ENCODE measurements at places on chromosomes 2 and 18.

DNA sequence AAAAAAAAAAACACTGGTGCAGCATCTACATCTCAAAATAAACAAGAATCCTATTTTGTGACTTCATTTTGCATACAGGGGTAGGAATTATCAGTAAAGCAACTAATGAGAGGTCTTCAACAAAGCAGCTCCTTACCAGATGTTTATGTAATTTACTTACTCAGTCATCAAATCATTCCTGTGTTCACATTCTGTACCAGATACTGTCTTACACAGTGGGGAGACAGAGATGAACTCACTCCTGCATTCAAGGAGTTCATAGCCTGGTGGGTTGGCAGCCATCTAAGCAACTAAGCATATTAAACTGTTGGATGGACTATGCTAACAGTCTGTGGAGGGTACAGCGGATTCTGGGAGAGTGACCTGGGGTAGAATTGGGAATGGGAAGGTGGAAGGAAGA is 169.0 kb downstream of the OSR1 start:
- DNase-seq = no peak

DNA sequence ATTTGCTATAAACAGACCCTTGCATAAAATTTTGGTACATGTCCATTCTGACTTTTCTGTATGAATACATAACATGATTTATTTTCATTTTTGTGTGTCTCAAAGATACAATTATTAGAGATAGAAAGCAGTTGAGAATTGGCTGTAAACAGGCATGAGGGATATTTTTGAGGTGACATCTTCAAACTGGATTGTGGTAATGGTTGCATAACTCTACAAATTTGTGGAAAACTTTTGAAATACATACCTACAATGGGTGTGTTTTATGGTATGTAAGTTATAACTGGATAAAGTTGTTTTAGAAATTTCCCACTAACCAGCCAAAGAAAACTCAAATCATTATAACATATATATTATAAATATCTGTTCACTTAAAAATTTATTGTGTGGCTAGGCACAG is 39.6 kb downstream of the GREB1L start:
- no peak for DNase-seq

DNA sequence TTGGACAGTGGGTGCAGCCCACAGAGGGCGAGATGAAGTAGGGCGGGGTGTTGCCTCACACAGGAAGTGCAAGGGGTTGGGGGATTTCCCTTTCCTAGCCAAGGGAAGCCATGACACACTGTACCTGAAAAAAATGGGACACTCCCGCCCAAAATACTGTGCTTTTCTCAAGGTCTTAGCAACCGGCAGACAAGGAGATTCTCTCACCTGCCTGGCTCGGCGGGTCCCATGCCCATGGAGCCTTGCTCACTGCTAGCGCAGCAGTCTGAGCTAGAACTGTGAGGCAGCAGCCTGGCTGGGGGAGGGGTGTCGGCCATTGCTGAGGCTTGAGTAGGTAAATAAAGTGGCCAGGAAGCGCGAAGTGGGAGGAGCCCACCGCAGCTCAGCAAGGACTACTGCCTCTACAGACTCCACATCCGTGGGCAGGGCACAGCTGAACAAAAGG is 244.7 kb downstream of the NBAS start:
- DNase-seq = peak; percentile 21

- no peak for DNase-seq
Measured at GRCh38 chr18:66931010-66931409, 327.1 kb upstream of the CDH19 start.

GRCh38 chr2:106115250-106115649 is 78.9 kb downstream of the UXS1 start:
- DNase-seq = no peak

GRCh38 chr2:29502460-29502911 is 387.3 kb downstream of the CLIP4 start:
- DNase-seq = no peak

- DNase-seq = no peak
Measured at GRCh38 chr2:78541451-78542267, 483.8 kb upstream of the REG3G start.

GRCh38 chr2:145753966-145754365 is 1234.0 kb upstream of the ZEB2 start:
- DNase-seq = no peak

- DNase-seq = no peak
Measured at GRCh38 chr2:113784823-113785744, 28.6 kb upstream of the SLC35F5 start.

DNA sequence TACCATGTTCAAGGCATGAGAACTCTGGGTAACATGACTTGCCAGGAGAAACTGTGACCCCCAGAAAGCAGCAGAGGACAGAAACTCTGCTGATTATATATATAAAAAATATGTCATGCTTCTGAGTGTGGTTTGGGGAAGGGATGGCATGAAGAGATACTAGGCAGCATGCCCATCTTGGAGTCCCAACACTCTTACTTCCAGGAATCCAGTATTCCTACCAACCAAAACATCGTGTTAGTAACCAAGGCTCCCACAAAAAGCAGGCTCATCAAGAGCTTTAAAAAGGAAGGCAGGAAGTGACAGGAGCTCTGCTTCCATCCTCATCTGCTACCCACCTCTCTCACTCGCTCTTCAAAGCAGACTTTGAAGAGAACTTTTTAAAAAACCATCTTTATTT is 31.6 kb upstream of the TWIST2 start:
- DNase-seq = no peak

- no peak for DNase-seq
Measured at GRCh38 chr2:226766352-226767055, 33.1 kb downstream of the IRS1 start.

DNA sequence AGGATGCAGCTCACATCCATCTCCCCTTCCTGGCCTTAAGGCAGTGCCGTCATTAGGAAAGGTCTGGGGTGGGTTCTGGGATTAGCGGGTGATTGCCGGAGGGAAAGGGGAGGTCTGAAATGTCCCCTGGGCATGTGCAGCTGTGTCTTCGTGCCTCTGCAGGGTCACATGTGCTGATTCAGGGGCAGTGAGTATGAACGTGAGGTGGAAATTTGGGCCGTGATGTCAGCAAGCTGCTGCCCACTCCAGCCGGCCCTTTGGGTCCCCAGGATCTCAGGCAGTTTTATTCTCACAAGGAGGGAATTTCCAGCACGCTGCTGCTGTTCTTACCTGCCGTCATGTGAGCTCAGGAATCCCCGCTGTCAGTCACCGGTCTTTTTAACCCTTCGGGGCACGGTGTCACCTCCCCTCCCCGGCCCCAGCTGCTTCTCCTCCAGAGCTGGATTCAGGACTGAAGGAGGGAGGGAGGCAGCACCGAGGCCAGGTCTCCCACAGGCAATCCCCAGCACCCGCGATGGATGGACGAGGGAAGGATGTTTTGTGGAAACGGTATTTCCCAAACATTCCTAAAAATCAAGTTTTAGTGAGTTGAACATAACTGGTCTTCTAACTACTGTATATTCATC is 23.5 kb downstream of the GPR35 start:
- DNase-seq = no peak

DNA sequence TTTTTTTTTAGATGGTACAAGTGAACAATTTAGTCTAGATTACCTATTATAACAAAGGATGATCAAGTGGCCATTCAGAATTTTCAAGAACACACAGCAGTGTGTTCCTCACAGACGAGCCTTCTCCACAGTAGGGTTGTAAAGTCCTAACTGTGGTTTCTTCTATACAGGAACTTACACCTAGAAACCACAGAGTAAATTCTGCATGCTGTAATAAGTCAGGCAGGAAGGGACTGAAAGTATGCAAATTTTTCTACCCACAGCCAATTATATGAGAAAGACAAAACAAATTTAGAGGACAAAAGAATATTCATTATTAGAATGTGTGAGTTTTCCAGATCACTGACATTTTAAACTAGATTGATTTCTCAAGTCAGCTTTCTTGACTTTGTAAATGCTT is 99.5 kb downstream of the RBMS1 start:
- no peak for DNase-seq

DNA sequence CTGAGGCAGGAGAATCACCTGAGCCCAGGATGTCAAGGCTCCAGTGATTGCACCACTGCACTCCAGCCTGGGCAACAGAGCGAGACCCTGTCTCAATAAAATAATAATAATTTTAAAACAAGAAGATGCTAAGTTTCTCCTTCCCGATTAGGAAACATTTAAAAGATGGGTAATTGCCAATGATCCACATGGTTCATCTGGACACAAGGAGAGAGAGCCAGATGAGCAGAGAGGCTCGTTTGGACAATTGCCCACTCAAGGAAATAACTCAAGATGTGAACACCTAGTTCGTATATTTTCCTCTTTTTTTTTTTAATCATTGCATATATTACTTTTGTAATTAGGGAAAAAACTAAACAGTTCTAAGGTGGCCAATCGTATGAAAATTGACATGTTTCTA is 3.6 kb upstream of the ACTG2 start:
- no peak for DNase-seq

GRCh38 chr2:218378053-218378452 is 4.0 kb upstream of the SLC11A1 start:
- no peak for DNase-seq

DNA sequence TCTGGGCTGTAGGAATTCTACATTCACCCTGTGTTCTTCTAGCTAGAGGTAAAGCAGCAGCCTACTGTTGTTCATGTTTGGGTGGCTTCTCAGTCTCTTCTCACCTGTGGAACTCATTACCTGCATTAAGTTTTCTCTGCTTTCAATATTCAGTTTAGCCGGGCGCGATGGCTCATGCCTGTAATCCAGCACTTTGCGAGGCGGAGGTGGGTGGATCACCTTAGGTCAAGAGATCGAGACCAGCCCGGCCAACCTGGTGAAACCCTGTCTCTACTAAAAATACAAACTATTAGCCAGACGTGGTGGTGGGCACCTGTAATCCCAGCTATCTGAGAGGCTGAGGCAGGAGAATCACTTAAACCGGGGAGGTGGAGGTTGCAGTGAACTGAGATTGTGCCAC is 139.8 kb upstream of the UBE2E3 start:
- no peak for DNase-seq

GRCh38 chr2:145599756-145600155 is 1079.8 kb upstream of the ZEB2 start:
- DNase-seq = no peak

DNA sequence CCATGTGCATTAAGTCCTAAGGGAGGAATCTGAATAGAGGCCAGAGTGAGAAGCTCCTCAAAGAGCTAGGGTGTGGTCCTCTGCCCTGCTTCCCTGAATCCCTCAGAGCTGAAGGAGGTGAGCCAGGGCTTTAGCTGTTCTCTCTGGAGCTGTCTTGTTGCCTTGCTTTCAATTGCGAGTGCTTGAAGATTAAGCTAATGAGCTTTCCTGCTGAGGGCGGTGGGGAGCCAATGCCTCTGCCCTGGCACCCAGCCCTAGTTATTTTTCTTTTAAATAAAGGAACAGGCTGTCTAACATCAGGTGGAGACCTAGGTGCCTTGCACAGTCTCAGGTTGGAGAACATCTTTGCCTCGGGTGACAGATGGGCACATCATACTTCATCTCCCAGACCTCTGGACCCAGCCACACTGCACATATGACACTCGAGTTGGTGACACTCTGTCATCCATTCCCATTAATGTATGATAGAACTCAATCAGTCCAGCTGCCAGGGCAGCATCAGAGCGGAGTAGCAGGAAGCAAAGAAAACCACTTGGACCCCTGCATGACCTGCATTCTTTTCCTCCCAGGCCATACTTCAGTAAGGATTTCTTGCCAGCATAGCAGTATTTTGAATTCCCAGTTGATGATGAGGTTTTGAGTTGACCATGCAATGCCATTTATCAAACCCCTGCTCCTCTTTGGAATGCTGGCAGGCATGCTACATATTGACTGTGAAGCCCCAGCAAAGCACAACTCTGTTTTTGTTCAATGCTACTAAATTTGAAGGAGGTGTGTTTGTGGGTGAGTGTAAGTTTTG is 292.7 kb downstream of the RNF144A start:
- DNase-seq = no peak

- no peak for DNase-seq
Measured at GRCh38 chr2:170340693-170341068, 162.7 kb downstream of the MYO3B start.

DNA sequence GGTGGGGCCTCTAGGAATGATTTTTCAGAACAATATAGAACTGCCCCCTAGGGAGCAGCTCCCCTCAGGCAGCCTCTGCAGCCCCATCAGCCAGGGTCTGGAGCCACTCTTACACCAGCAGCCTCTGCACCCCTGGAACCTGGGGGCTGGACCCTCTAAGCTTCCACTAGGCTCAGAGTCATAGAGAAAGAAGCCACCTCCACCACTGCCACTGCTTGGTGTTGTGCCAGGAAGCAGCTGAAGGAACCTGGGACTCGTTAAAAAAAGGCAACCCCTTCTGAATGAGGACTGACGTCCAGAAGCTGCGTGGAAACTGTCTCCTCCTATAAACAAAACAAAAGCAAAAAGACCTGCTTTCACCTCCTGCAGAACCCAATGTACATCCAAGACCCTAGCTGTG is 98.1 kb upstream of the HS6ST1 start:
- DNase-seq = no peak

DNA sequence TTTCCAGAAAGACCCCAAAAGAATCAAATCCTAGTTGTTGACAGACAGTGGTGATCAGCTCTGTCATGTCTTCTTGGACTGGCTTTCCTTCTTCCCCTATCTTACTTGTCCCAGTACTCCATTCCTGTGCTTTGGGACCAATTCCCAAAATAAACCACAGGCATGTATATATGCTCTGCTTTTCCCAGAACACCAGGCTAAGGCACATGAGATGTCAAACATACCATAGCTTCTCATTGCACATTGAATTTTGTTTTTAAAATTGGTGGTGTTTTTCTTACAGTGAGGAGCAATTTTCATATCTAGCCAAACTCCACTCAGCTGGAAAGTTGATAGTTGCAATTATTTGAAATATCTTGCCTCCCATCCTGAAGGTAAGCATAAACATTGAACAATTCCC is 88.9 kb upstream of the RGPD4 start:
- DNase-seq = no peak

GRCh38 chr2:215817046-215817445 is 196.3 kb downstream of the MREG start:
- DNase-seq = no peak

DNA sequence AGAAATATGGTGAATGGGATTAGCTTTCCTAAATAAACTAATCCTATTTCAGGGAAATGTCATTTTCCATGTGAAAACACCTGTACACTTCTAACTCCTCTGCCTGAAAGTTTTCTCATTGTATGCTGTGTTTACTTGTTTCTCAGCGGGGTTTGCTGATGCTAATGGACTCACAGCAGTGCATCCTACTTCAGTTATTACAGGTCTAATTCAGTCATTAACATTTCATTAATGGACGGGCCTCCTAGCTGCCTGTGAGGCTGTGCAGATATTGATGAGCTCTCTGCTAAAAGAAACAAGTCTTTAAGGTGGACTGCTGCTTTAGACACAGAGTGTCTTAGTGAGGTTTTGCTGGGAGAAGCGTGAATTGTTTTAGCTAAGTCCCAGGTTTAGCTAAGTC is 1342.0 kb upstream of the ZEB2 start:
- DNase-seq = no peak

- no peak for DNase-seq
Measured at GRCh38 chr2:73870084-73870483, 22.7 kb upstream of the ACTG2 start.

DNA sequence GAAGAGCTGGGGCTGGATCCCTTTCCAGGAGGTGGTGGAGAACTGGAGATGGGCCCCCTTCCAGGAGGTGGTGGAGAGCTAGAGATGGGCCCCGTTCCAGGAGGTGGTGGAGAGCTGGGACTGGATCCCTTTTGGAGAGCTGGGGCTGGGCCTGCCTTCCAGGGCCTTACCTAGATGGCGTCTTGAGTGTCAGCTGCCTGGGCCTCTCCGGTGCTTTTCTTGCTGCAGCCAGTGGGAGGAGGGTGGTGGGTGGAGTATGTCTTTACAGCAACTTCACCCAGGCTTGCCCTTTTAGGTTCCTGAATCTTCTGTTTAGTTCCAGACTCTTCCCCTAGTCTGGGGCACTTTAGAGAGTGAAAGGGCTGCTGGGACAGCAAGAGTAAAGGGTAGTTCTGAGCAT is 19.1 kb upstream of the TXNDC2 start:
- DNase-seq = no peak
